ENCODE measurements at places on chromosomes 3 and 15. TPM values are rescaled to one million over a fixed set of nuclear protein-coding genes. Genes with fewer than 3 reads are reported as not detected.

DNA sequence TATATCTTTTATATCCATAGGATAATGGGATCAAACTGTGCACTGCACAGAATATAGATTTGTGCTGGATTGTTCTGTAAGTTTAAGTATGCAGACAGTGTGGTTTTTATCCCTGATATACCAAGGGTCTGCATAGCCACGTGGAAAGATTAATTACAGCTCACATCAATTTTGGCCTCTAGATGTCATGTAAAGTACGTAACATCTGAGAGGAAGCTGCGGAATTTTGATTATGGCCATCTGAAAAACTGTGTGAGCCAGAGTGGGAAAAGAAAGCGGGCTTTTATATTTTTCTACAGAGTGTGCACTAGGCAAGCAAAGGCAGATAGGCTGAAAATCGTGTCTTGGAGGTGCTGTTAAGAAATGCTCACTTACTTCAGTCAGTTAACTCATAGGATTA, 562.7 kb downstream of the GBE1 start:
- peak; percentile 10 for DNase-seq

GRCh38 chr3:194941956-194942511, 256.4 kb downstream of the FAM43A start:
- no peak for DNase-seq

DNA sequence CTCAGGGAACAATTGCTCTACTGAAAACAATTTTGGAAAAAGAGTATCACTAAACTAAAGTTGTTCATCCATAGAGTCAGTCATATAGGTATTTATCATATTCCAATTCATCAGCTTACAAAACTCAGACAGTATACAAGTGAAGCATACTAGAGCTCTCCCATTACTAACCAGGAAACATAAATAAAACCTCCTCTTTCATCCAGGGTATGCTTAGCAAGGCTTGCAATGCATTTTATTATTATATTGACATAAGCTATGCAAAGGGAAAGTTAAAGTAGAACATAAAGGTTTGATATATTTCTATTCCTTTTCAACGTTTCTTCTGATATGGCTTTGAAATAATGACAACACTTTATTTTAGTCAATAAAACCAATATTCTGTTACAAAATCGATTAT, 106.7 kb downstream of the GOLIM4 start:
- no peak for DNase-seq

DNA sequence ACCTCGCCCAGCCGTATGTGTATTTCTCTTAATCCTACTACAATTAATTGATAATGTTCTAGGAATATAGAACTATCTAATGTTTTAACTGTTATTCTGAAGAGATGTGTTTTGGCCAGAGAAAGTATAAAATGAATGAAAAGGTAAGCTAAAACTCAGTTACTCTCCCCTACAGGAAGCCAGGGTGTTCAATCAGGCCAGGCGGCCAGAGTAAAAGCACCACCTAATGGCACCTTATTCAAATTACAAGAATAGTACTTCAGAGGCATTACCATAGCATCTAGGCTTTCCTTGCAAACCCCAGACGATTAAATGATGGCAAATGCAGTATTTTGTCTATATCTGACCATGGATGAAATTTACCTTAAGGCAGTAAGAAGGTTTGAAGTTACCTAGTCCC, 10.4 kb downstream of the SLC12A8 start:
- DNase-seq = no peak

- peak; percentile 85 for DNase-seq
Observed at GRCh38 chr3:46629551-46630517, 17.5 kb downstream of the FAM240A start.

DNA sequence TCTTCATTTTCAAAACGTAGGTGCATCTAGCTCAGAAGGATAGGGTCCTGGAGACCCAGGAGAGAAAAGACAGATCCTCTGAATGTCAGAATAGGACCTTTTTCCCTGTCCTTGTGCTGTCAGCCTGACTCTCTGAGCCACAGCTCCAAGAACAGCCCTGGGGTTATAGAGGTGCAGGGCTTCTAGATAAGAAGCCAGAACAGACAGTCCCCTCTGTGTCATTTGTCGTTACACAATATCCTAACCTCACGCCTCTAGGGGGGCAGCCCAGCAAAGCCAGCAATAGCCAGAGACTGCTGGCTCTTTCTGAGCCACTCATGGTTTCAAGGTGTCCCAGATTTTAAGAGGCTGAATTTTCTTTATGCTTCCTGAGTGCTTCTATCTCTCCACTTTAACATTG, 153.2 kb upstream of the THBS1 start:
- no peak for DNase-seq

GRCh38 chr3:160919942-160920341, 163.9 kb downstream of the PPM1L start:
- no peak for DNase-seq

GRCh38 chr3:28308196-28308595, 40.3 kb upstream of the ZCWPW2 start:
- DNase-seq = no peak

The C3orf62 gene
- polyA plus RNA-seq = 17.3 TPM

- no peak for DNase-seq
Observed at GRCh38 chr3:127139601-127140500, 53.1 kb upstream of the PRR23E start.

The STRIT1 gene
- 66.9 TPM for polyA plus RNA-seq

The GATA2 gene
- 4.6 TPM for polyA plus RNA-seq

DNA sequence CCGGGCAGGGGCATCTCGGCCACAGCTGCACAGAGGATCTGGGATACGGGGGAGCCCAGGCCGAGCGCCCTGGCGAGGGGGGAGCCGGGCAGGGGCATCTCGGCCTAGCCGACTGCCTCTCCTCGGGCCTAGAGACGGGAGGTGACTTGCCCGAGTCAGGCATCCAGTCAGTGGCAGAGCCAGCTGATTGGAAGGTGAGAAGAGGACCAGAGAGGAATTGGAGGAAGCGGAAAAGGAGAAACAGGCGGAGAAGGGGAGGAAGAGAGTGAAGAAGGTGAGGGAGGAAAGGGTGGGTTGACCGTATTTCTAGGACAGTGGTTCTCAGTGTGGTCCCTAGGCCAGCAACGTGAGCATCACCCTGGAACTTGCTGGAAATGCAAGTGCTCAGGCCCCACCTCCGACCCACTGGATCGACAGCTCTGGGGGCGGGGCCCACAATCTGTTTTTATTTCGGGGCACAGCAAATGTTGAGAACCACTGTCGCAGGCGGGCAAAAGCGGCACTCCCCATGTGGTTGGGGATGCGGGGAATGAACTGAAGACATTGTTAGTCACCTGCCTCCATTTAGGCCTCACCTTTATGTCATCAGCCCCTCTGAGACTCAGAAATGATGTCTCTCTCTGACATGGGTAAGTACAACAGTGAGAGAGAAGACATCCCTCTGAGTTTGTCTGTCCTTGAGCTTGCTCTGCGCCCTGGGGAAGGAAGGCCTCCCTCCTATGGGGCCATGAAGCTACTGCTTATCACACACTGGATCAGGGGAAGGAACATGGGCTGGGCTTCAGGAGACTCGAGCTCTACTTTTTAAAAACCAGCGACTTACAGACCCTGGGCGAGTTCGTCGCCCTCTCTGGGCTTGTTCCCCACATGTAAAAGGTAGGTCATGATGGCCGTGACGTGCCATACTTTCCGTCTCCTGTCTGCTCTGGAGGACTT, 1.0 kb upstream of the MELTF start:
- no peak for DNase-seq

DNA sequence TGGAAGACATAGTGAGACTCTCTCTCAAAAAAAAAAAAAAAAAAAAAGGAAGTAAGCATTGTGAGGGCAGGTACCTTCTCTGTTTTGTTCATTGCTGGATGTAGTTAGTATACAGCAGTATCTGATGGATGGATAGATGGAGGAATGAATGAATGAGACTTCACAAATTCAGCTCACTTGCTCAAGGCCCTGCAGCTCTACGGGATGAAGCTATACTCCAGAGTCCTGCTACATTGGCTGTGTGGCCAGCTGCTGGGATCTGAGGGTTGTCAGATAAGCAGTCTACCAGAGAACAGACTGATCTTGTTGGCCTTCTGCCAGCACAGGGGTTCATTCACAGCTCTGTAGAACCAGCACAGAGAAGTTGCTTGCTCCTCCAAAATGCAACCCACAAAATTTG, 35.0 kb downstream of the MLH1 start:
- no peak for DNase-seq

The COLQ gene
- 32.3 TPM for polyA plus RNA-seq

- DNase-seq = no peak
Observed at GRCh38 chr15:68421115-68421551, 10.8 kb downstream of the ITGA11 start.

The SLC35G2 gene
- polyA plus RNA-seq = 1.9 TPM

- no peak for DNase-seq
Observed at GRCh38 chr15:101013201-101013550, 94.0 kb downstream of the LRRK1 start.

The CCR8 gene
- polyA plus RNA-seq = not detected

DNA sequence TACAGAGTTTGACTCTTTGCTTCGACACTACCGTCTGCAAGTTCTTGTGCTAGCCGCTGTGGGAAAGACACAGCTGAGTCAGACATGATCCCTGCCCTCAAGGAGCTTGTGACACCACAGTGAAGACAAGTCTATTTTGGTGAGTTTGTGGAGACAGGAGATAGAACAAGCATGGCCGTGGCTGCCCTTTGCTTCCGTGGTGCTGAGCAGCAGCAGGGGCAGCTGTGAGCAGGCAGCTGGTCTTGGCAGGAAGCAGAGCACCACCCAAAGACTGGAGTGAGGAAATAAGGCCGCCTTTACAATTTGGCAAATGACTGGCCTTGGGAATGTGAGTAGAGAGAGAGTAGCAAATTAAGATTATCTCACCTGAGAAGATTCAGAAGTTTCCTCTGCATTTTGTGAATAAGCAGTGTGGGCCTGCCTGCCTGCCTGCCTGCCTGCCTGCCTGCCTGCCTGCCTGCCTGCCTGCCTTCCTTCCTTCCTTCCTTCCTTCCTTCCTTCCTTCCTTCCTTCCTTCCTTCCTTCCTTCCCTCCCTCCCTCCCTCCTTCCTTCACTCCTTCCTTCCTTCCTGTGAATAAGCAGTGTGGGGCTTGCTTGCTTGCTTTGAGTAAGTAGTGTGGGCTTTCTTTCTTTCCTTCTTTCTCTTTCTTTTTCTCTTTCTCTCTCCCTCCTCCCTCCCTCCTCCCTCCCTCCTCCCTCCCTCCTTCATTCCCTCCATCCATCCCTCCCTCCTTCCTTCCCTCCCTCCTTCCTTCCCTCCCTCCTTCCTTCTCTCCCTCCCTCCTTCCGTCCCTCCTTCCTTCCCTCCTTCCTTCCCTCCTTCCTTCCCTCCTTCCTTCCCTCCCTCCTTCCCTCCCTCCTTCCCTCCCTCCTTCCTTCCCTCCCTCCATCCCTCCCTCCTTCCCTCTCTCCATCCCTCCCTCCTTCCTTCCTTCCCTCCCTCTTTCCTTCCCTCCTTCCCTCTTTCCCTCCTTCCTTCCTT, 1.6 kb upstream of the GCNT3 start:
- DNase-seq = no peak

The HTR3E gene
- not detected for polyA plus RNA-seq

DNA sequence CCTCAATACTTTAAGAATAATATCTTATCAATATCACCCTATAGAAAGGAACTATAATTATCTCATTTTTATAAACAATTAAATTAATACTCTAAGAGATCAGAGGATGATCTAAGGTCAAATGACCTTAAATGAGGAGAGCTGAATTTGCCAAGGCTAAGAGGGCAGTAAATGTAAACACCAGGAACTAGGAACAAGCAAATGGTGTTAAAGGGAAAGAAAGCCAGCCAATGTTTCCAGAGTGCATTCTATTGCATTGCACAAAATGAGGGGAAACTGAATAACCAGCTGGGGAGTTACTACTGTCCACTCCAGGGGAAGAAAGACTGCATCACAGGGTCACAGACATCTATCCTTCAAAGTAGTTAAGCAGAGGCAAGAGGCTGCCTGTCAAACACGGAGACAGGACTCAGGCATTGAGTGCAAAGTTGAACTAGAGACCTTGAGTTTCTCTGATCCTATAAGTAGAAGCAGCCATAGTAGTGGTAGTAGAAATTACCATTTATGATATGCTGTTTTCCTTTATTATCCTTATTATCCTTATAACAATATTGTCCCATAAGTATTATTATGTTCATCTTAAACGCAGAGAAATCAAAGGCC, 466.4 kb downstream of the MAGI1 start:
- DNase-seq = no peak

- DNase-seq = no peak
Observed at GRCh38 chr15:28075573-28075972, 23.5 kb downstream of the OCA2 start.

- no peak for DNase-seq
Observed at GRCh38 chr3:60192297-60193114, 1058.7 kb downstream of the FHIT start.

DNA sequence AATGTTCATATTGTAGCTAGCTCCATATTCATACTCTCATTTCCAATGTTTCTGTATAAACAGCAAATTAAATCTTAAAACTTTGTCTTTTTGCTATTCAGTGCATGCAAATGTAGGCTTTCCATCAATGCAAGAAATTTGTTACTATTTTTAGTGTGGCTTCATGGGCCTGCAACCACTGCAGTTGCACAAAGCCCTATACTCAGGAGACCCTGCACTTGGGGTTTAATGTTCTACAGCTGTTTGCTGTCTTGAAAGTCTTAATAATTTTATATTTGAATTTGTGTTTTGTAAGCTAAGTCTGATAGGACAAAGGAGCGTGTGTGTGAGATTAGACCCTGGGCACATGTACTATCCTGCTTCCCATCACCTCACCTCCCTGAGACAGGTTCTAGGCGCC, 9.6 kb downstream of the PYDC2 start:
- DNase-seq = peak; percentile 9

The AMOTL2 gene
- polyA plus RNA-seq = 51.5 TPM

DNA sequence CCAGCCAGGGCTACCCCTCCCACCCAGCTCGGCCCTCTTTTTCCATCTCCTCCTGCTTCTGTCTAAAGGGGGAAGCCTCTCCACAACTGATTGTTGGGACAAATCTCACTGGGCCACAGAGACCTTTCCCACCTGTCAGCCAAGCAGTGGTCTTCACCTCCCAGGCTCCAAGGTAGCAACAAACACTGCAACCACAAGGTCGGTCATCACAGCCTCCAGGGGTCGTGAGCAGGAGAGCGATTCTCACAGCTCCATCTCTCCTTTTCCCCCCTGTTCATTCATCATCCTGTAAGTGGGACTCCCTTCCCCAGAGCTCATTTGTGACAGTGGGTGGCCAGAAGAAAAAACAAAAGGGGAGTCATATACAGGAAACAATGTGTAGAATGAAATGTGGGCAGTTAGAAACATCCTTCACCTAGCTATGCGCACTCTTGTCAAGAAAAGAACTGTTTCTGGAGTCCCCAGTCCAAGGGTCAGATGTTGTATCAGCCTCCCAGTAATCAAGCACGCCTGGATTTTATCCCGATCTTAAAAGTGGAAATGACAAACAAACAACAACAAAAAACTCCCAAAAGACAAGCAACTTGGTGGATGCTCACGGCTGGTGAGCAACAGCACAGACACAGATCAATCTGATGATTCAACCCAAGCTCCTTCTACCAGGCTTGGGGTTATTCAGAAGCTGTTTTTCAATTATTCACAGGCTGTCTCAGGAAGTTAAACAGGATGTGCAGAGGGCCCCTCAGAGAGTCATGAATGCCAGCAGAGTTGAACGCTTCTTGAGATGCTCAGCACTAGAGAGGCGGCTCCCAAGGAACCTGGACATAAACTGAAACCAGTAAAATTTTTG, 22.4 kb downstream of the LYZL4 start:
- no peak for DNase-seq
